ENCODE measurements at places on chromosomes 12 and 14.

- peak; percentile 4 for DNase-seq
These were observed 36.5 kb upstream of the DYNC1H1 start for GRCh38 chr14:101927859-101928258.

- no peak for DNase-seq
These were observed 110.7 kb upstream of the ATF7IP start for GRCh38 chr12:14254781-14255180.

DNA sequence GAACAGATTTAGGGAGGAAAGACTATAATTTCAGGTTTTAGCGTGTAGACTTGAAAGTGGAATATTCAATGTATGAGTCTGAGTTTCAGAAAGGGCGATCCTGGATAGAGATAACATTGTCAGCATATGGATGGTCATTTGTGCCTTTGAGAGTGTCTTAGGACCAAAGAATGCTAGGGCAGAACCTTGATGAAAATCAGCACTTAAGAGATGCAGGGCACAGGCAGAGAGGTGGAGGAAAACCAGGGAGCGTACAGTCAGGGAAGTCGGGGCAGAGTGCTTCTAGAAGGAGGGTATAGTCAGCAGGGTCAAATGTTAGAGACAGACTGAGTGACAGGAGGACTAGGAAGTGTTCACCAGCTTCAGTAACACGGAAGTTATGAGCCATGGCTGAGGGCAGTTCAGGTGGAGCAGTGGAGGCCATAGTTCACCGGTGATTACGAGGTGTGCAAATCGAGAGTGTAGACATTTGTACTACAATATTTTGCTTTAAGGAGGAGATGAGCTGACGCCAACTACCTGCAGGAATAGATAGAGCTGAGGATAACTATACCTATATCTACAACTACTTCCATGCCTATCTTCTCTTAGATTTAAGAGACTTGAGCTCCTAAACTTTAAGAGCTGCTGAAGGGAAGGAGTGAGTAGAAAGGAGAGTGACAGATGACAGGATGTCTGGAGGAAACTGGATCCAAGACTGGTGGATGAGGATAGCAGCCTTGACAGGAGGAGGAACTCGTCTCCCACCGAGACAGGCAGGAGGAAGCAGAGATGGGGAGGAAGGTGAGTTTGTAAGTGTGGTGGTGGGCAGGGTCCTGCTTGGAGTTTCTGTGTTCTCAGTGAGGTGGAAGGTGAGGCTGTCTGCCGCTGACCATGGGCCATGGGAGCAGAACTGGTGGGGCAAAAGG lies 6.5 kb downstream of the CBLN3 start:
- no peak for DNase-seq

DNA sequence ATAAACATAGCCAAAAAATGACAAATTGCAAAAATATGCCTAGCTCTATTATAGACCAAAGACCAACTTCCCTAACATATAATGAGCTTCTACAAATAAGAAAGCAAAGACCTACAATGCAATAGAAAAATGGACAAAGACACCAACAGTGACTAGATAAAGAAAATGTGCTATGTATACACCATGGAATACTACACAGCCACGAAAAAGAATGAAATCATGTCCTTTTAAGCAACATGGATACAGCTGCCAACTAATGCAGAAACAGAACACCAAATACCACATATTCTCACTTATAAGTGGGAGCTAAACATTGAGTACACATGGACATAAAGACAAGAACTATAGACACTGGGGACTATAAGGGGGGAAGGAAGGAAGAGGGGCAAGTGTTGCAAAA lies 10.9 kb upstream of the PCNX1 start:
- no peak for DNase-seq

- no peak for DNase-seq
These were observed 73.8 kb upstream of the SRSF5 start for GRCh38 chr14:69693145-69693544.

Measured in stimulated activated naive CD4-positive, alpha-beta T cell treated with Interleukin-2 at 50 U/mL for 16 hours (primary cell).